ENCODE measurements at places on chromosomes 3 and 15.

- DNase-seq, result no peak
Measured at GRCh38 chr3:123637131-123637530, 52.3 kb upstream of the HACD2 start.

DNA sequence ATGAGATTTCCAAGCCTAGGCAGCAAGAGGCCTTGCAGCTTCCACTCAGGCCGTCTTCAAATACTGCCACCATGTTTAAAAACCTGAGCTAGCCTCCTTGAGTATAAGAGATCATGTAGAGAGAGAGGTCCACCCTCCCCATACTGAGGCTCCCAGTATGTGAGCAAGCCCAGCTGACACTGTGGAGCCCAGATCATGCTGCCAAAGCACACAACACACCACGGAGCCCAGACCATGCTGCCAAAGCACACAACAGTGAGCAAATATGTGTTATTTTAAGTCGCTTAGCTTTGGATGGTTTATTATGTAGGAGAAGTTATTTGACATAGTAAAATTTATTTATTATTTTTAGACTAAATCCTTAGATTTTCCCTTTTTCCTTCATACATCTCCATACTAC lies 333.7 kb downstream of the CTNNB1 start:
- DNase-seq, result no peak

DNA sequence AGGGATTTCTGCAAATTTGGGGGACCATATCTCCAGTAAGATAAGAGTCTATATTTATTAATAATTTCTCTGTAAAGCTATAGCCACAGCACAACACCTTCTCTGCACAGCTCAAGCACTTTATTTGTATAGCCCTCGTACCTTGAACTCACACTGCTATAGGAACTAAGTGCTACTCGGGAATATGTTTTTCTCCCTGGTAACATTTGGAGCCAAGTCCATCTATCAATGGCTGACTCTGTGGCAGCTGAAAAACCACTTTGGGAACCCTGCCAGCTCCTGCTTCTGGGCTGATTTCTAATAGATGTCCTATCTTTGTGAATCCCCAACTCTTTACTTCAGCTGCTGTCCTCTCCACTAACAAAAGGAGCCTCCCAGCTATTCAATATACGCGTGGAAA lies 298.5 kb downstream of the GBE1 start:
- DNase-seq, result no peak

GRCh38 chr3:8887435-8888300 lies 75.6 kb downstream of the RAD18 start:
- DNase-seq, result no peak

DNA sequence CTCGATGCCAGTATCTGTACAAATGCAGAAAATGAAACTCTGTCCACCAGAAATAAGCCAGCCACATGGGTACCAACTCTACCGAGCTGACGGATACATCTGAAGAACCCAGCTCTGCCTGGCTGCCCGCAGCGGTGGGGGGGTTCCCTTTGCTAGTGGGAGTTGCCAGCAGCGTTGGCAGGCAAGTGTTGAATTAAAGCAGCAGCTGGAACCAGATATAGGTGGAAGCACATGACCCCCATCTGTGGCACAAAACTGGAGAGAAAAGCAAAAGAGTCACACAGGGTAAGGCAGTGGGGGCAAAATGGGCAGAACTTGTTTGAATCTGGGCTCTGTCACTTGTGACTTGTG lies 17.9 kb downstream of the CRYGS start:
- no peak for DNase-seq

GRCh38 chr15:62803856-62804400 lies 238.6 kb upstream of the TPM1 start:
- no peak for DNase-seq

DNA sequence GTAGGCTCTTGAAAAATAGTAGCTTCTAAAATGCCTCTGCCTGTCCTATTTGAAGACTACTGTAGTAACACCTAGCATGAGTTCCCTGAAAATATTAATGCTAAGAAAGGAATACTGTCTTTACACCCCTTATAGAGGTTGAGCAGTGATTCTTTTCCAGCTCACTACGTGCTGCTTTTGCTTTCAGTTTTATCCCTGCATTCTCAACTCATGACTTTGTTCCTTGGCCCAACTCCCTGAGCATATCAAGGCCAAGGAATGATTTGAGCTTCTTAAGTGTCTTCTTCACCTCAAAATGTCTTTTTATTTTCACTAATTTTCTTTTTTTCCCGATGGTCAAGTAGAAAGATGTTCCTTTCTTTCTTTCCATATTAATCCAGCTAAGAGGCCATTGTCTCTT lies 16.5 kb upstream of the P2RY13 start:
- DNase-seq, result no peak

GRCh38 chr3:54053882-54054281 lies 68.5 kb upstream of the CACNA2D3 start:
- DNase-seq, result no peak

DNA sequence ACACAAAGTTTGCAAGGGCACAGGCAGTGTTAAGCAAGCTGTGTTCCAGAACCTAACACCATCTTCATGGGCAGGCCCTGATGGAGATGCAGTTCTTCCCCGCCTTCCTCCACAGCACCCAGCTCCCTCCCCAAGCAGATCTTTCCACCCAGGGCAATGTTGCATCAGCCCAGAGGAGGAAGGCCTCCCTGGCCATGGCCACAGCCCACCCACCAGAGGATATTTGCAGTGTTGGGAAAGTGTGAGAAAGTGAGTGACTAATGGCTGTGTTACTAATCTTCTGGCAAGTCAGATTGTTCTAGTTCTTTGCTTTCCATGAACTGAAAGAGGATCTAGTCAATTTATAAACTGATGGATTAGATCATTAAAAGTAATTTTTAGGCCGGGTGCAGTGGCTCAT lies 42.0 kb upstream of the ATP10A start:
- DNase-seq, result peak; percentile 65

- DNase-seq, result no peak
Measured at GRCh38 chr3:46734773-46735172, 17.1 kb upstream of the PRSS50 start.

DNA sequence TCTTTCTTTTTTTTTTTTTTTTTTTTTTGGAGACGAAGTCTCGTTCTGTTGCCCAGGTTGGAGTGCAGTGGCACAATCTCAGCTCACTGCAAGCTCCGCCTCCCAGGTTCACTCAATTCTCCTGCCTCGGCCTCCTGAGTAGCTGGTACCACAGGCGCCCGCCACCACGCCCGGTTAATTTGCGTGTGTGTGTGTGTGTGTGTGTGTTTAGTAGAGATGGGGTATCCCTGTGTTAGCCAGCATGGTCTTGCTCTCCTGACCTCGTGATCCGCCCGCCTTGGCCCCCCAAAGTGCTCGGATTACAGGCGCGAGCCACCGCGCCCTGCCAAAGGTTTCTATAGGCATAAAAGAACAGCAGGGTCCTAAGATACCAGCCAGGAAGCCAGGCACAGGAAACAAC lies 261.0 kb upstream of the CCDC54 start:
- no peak for DNase-seq

DNA sequence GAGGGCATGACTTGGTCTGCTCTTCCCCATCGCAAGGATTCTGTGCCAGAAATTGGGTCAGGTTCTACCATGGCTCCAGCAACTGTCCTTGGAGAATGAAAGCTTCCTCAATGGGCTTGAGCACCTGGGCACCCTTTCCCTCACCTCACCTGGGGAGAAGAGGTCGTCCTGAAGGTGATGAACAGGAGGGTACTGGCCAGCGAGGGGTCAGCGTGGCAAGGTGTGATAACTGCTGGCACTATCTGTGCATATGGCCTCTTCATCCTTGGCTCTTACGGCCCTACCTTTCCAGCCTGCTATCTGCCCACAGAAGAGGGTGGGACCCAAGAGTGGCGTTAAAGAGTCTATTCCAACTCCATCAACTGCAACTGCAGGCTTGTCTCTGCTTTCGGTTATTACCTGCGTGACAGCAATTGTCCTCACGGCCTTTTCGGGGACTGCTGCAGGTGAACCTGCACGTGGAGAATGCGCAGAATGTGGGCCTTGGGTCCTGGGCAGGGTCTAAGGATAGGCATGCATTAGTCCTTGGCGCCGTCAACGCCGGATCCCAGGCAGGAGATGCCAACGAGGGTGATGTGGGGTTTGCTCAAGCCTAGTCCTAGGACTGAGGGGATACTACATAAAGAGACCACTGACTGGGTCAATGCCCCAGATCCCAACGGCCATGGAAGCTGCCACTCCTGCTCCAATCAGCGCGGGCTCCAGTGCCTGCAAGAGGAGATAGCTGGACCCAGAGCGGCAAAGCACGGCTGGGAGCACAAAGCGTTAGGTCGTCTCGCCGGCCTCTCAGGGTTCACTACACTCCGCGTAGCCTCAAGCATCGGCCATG lies 625 bp upstream of the RBM15B start:
- no peak for DNase-seq

DNA sequence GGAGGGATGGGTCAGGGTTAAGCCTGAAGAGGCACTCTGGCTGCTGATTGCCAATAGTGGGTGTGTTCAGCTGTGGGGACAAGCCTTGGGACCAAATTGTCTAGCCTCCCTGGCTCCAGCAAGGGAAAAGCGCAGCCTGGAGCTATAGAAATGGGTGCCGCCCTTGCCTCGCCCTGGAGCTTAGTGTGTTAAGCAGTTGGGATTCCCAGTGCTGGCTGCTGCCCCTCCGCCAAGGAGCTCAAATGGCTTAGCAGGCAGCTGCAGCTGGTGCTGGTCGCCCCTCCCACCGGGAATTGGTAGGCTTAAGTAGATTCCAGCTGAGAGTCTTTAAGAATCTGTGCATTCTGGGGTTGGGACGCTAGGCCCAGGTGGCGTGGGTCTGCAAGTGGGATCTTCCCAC lies 662.9 kb upstream of the TBL1XR1 start:
- DNase-seq, result no peak

DNA sequence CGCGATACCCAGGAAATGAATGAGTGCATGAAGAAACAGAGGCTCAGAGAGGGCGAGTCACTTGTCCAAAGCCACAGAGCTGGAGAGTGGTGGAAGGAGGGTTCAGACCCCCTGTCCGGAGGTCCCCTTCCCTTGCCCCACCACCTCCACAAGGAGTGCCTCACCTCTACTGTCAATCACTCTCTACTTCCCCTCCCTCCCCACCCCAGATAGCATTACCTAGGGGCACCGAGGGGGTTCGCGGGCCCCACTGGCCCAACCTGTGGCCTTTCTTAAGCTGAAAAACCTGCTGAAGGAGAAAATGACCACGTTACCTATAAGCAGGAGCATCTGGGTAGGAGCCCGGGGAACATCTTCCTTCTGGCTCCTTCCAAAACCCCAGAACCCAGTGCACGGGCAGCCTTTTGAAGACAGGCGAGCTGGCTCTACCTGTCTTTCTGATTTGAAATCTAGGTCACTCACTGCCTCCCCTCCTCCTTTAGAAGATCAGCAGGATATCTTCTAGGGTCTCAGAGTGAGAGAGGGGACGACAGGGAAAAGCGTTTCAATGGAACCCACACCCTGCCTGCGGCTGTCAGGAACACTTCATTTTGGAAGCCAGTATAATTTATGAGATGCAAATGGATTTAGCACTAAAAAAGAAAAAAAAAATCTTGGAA lies 89.9 kb upstream of the MEF2A start:
- peak; percentile 46 for DNase-seq

DNA sequence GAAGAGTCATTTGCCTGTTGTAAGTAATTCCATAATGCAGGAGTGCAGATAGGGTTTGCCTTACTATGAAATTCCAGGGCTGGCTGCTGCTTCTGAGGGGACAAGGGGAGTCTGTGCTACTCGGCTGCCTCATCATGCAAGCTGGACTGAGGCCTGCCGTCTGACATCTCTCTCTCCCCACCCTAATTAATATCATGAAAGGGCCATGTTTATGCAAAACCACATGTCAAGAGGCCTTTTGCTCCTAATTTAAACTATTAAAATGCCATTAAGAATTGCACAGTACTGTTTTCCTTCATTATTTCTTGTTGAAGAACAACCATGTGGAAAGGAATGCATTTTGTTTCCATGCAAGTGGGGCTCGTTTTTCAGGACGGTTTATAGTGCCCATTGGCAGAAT lies 26.3 kb downstream of the CHST2 start:
- DNase-seq, result no peak

DNA sequence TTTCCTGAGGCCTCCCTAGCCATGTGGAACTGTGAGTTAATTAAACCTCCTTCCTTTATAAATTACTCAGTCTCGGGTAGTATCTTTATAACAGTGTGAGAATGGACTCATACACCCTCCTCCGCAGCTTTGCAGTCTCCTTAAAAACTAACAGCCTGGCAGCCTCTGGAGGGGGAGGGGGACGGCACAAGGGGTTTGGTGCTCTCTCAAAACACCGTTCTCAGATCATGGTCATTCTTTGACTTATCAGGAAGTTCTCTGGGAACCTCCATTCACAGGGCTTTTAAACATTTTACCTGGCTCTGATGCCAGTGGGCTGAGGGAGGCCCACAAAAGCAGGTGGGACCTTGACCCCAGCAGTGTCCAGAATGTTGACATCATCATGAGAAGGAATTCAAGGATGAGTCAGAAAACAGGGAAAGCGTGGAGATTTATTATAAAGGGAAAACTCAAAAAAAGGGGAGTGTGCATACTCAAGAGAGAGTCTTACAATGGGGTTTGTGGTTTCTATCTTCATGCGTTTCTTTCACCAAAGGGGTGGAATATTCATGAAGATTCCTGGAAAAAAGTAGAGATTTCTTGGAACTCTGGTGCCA lies 43.9 kb downstream of the ONECUT1 start:
- DNase-seq, result no peak

GRCh38 chr3:154656486-154656885 lies 226.5 kb upstream of the GPR149 start:
- no peak for DNase-seq

DNA sequence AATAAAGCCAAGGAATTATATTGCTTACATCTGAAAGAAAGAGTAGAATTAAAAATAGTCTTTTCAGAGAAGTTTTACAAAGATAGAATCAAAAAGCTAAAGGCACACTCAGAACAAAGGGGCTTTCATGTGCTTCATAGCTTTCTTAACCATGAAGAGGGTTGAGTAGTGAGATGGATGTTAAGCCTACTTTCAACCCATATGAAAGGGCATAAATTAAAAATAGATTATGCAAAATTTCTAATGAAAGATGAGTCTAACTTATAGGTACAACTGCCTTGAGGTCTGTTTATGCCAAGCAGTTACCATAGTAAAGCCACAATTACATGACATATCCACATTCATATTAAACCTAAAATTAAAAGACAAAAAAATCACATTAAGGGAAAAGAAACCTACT lies 223.3 kb upstream of the ARHGEF26 start:
- DNase-seq, result no peak

DNA sequence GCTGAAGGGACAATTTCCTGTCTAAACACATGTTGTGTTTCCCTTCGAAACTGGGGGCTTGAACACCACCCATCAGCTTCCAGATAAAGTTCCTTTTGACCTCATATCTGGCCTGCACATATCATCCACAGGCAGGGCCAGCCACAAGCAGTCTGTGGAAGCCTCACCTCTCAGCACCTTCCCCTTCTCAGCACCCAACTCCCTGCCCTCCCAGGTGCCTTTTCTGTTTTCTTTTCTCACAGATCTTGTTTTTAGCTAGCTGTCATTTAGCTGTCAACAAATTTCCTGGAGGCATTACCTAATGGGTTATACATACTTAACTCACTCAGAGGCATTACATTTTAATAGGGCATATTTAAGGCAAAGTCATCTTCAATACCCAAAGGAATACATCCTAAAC lies 93.9 kb downstream of the SEMA6D start:
- no peak for DNase-seq

GRCh38 chr3:7625021-7625420 lies 764.1 kb downstream of the GRM7 start:
- DNase-seq, result no peak

- no peak for DNase-seq
Measured at GRCh38 chr15:53520996-53521395, 238.5 kb downstream of the WDR72 start.

GRCh38 chr3:88626456-88627120 lies 476.8 kb downstream of the C3orf38 start:
- DNase-seq, result no peak

GRCh38 chr15:25378501-25378901 lies 60.3 kb downstream of the UBE3A start:
- no peak for DNase-seq

All from activated CD8-positive, alpha-beta memory T cell treated with anti-CD3 and anti-CD28 coated beads, Interleukin-2, amount 50 U/mL, for 48 hours (primary cell).